EH (cell line): ENCODE measurements at places on chromosomes 7 and 10.

GRCh38 chr10:35739998-35740397 is 97.9 kb upstream of the FZD8 start:
- peak; percentile 59 for DNase-seq

DNA sequence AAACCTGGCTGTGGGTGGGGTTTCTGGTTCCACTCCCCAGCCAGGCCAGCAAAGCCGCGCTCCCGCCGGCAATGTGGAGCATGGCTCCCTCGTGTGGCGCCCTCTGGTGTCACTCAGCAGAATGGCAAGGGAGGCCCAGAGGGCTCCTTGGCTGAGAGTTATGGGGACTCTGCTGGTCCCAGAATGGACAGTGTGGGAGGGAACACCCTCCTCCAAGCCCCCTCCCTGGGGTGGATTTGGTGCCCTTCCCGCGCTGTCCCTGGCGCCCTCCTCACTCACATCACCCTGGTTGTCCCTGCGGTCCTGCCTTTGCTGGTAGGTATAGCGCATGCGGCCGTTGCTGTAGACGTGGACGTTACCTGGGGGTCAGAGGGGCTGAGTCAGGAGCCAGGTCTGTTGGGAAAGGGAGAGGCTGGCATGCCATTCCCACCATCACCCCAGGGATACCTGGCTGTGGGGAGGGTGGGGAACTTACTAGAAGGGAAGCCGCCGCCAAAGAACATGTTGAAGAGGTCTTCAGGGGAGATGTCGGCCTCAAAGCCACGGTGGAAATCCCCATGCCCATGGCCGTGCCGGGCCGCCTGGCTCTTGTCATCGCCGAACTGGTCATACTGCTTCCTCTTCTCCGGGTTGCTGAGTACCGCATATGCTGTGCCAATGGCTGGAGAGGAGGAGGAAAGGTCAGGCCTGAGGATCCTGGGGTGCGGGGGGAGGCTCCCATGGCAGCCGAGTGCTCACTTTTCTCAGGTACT is 14.0 kb downstream of the DNAJB12 start:
- DNase-seq = peak; percentile 61

DNA sequence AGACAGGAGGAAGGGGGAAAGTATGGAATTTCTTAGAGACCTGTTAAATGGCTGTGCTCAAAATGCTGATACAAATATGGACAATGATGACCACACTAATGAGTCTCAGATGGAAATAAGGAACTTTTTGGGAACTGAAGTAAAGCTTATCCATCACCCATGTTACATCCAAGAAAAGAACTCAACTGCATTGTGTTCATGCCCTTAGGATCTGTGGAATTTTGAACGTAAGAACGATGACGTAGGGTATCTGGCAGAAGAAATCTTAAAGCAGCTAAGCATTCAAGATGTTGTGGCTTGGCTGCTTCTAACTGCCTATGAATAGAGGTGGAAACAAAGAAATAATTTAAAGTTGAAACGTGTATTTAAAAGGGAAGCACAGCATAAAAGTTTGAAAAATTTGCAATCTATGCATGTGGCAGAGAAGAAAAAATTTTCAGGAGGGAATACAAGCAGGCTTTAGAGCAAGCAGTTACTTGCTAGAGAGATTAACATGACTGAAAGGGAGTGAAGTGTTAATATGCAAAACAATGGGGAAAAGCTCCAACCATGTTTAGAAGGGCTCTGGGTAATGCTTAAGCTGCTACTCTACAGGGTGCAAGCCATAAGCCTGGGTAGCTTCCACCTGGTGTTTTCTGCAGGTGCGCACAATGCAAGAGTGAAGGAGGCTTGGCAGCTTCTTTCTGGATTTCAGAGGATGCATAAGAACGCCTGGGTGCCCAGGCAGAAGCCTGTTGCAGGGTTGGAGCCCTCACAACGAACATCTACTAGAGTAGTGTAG is 499.7 kb upstream of the SEMA3D start:
- no peak for DNase-seq

- no peak for DNase-seq
Measured at GRCh38 chr7:27554826-27555225, 107.9 kb downstream of the HIBADH start.

GRCh38 chr7:99380032-99380822 is 5.7 kb downstream of the ARPC1B start:
- DNase-seq = peak; percentile 57

DNA sequence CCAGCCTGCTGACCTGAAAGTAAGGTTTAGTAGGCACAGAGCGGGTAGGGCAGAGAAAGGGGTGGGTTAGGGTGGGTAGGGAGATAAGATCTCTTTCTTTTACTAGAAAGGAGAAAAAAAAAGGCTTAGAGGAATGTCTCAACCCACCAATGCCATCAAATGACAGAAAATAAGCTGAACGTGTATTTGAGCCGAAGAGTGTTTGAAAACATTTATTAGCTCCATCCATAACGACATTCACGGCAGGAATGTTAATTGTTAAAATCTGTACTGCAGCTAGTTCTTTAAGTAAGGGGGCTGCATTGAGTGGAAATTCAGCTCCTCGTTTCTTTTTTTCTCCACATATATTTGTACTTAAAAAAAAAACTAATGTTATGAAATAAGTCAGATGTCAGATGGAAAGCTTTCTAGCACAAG is 63.7 kb upstream of the ARID5B start:
- DNase-seq = peak; percentile 58

DNA sequence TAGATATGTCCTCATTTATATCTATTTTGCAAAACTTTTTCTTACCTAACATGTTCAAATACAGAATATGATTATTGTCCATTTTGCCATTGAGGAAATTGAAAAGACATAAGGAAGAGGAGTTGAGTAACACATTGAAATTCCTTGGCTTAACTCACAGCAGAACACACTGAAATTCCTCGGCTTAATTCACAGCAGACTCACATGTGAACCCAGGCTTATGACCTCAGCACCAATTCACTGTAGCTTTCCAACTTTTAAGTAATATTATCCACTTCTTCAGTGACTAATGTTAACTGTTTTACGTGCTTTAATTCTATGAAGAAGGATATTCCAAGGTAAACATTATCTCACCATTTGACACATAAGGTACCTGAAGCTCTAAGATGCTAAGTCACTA is 597.5 kb upstream of the PFKP start:
- DNase-seq = no peak

DNA sequence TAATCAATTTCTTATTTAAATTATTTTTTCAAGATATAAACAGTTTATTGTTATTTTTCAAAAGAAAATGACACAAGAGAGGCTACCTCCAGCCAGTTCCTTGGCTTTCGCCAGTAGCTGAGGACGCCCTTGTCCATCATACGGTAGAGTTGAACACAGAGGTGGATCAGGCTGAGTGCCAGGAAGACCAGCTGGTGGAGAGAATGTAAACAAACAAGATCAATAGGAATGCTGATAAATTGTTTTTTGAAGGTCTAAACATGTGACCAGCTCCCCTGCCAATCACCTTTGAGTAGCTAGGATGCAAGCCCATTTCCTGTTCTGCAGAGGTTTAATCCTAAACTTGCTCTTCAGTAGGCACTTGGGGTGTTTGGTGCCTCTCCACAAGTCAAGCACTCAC is 138.9 kb downstream of the PKD1L1 start:
- no peak for DNase-seq

DNA sequence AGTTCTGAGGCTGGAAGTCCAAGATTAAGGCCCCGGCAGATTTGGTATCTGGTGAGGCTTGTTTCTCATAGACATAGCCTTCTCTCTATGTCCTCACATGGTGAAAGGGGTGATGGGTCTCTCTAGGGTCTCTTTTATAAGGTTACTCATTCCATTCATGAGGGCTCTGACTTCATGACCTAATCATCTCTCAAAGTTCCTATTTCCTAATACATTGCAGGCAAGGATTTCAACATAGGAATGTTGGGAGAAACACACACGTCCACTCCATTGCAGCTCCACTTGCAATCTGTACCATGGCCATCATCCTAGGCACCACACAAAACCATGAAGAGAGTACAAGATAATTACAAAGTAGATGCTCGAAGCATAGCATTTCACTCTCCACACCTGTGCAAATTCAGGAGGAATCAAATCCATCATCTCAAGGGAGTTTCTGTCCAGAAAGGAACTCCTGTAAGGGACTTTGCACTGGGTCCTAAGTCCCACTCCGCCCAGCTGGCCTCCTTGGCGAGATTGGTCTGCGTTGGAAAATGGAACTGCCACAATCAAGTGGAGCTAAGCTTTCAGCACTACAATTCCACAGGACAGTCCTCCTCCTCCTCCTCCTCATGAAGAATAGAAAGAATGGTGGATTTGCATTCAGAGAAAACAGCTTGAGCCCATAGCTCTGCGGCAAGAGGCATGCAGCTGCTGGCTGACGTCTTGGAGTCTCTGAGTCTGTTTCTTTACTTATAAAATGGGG is 8.8 kb downstream of the DDC start:
- DNase-seq = no peak

DNA sequence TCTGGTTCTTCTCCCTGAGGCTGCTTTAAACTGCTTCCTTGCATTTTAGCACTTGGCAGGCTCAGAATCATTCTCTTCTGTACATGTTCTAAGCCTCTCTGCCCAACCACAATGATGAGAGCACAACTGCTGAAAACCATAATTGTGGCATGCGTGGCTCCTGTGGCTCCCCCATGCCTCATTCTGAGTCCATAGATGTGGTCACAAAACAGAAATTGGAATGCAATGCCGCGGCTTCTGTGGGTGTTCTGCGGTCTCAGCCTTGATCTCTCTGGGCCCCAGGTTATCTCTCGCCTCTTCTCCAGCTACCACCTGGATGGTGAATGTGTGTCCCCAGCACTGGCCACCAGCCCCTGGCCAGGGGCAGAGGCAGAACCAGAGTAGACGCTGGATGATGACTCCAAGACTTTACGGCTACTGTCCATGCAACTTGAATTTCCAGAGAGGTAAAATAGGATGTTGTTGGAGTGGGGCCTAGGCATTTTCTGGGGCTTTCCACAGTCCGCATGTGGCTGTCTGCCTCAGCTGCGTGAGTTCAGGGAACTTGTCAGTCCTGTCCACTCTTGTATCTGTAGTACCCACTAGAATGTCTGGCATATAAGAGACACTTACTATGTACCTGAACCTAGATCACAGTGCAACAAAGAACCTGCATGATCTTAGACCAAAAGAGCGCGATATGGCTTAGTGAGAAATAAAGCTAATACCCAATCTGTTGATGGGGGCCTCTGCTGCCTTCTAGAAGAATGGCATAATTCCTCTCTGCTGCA is 52.4 kb upstream of the ADRB1 start:
- DNase-seq = no peak

GRCh38 chr7:54995610-54996363 is 23.0 kb upstream of the EGFR start:
- peak; percentile 83 for DNase-seq

DNA sequence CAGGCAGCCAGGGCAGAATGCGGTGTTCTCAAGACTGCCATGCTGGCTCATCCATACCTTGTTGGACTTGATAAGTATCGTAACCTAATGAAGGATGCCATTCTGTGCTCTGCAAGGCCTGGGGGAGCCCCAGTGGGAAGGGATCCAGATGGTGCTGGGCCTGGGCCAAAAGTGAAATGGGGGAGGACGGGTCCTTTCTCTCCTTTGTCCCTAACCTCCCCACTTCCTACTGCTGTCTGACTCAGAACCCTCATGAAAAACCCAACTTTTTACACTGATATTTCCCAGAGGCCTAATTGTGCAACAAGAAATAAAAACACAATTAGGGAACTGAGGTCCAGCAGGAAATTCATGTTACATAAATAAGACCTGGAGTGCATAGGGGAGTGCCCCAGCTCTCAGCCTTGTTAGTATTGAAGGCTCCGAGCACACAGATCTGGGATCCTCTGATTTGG is 193.7 kb upstream of the SVIL start:
- DNase-seq = no peak

DNA sequence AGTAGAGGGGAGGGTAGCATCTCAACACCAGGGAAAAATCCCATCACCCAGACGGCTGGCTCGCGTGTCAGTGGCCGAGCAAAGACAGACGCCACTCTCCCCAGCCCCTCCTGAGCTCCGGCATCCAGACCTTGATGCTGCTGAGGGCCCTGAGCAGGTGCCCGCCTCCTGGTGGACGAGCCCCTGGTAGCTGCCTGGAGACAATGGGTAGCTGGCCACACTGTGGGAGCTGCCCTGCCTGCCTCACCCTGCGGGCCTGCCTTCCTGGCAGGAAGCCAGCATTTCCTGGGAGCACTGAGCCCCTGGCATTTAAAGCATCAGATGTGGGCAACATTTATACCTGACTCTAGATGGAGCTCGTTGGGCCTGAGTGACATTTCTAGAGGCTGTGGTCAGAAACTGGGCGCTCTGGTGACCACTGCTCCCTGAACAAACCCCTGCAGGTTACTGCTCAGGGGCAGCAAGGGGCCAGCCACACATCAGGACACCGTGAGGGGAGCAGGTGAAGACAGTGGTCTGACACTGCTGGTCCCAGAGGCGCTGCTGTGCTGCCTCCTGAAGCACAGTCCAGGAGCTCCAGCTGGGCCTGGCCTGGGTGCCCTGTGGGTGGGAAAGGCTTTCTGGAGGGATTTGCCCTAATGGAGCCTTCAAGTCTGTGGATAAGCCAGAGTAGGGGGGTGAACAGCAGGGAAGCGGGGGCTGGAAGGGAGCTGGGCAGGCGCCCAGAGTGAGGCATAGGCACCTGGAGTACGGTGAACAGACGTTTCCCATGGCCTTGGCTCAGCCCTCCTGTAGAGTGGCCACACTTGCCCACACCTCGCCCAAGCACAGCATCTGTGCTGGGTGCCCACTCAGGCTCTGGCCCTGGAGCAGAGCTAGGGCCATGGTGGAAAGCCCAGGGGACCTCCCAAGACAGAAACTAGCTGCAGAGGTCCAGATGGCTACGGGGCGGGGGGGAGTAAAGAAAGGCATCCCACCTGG is 138.7 kb downstream of the MAPK8 start:
- peak; percentile 36 for DNase-seq

DNA sequence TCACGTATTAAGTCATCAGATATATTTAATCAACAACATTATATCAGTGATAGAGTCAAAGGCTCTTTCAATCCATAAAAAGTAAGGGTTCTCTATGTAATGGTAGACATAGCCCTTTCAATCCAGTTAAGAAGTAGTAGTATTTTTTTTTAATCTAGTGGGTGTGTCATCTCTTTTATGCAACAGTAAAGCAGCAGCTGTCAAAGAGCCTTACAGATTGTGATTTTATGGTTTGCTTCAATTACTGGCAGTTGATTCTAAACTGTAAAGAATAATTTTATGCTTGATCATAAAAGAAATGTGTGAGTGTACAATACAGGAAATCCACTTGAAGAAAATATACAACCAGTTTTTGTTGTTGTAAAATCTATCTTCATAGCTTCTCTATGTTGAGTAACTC is 902.6 kb upstream of the MBL2 start:
- DNase-seq = no peak

DNA sequence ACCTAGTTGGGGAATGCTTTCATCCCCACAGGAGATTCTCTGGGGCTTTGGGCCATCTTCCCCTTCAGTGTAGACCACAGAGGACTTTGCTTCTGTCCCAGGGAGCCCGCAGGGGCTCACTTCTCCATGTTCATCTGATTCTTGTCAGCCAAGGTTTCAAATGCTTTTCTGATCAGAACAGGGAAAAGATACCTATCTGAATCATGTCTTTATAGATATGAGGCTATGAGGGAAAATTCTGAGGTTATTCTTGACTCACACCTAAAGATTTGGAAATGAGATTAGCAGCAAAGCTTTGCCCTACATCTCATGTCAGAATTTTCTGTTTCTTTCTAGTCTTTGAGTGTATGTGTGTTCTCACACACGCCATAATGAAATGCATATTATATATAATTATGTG is 53.3 kb downstream of the FIGNL1 start:
- DNase-seq = no peak

- DNase-seq = no peak
Measured at GRCh38 chr10:5609952-5610616, 56.3 kb downstream of the ASB13 start.

GRCh38 chr7:63900394-63901203 is 98.0 kb upstream of the ZNF722 start:
- DNase-seq = peak; percentile 0

- no peak for DNase-seq
Measured at GRCh38 chr7:2819161-2819953, 24.8 kb downstream of the GNA12 start.
